ENCODE measurements at places on chromosomes 7 and 10.

DNA sequence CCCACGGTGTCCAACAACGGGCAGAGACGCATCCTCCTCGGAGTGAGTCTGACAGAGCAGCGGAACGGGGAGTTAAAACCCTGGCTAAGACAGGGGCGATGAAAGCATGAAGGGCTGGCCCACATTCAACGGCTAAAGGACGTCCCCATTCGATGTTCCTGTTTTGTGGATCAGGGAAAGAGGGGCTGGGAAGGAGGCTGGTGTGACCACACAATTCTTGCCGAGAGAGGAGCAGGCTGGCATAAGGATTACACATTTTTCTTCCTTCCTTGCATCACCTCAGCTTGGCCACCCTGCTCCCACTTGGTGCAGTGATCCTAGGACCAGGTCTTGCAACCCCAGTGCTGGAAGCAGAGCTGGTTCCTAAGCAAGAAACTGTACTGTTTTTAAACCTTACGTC is 67.7 kb downstream of the GNA12 start:
- no peak for DNase-seq

DNA sequence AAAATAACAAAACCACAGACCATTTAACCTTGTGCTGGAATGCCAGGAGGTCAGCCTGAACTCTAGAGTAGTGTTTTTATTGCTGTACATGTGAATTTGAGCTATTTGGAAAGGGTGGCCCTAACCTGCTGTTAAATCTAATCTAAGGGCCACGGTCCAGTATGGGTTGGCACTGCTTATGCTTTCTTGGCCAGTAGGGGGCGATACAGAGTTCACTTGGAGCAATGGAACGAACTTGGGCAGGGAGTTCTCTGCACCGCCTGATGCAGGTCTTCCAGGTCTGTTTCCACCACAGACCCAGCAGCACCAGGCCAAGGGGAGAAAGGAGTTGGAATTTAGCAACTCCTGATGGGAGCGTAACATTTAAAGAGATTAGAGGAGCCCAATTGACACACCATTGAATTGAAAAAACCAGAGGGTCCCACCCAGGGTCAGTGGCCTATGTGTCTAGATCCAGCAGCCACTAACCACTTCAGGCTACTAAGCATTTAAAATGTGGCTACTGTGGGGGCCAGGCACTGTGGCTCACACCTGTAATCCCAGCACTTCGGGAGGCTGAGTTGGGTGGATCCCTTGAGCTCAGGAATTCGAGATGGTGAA is 75.7 kb upstream of the EFCAB10 start:
- DNase-seq: no peak

DNA sequence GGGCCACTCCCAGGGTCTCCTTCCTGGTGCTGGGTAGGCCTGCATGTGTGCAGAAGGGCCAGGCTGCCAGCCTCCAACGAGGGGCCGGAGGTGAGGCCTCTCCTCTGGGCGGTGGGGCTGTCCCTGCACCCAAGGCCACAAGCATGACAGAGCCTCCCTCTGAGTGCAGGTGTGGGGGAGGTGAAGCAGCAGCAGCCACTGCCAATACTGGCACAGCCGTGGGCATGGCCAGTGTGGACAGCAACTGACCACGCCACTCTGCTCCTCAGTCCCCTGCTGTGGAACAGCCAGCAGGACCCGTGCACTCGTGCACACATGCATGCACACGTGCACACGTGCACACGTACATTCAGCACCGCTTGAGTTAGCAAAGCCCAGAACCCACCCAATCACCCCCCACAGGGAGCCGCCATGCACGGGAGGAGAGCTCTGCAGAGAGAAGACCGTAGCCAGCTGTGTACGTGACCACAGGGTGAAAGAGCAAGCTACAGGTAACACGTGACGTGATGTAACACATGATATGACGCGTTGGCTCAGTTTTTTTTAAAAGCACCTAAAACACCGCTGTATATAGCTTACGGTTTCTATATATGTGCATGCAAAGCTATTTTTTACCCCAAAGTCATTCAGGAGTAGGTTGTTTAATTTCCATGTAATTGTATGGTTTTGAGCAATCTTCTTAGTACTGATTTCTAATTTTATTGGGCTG is 23.1 kb downstream of the PAPOLB start:
- no peak for DNase-seq

DNA sequence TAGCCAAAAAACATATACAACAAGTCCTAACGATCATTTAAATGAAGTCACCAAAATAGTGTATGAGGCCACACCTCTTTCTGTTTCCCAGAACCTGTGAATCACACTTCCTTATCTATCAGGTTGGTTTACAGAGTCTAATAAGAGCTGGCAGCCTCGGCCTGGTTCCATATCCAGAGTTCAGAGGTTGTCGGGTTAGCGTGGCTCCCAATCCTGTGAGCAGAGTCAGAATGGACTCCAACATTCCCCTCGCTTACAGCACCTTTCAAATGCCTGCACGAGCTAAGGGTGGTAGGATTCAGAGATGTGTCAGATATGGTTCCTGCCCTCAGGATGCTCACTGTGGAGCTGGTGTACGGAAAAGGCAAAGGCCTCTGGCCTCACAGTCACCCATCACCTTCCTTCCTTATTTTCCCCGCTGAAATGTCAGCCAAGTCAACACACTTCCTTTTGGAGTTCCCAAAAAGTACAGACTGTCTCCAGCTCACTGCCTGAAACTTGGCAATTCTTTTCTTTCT is 6.0 kb downstream of the IL15RA start:
- no peak for DNase-seq

DNA sequence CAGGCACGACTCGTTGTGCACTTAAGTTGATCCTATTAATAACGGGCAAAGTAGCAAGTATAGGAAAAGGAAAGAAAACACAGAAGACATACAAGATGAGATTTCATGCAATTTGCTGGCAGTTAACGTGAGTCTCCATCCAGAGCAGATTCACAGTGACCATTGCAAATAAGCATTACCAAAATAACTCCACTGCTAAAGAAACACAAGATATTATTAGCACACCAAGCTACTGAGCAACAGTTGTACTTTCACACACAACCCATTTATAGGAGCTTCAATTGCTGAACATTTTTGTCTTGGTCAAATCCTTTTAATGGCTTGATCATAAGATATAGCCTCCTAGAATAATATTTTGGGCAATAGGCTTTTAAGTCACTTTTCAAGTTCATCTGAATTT is 187.7 kb upstream of the HGF start:
- DNase-seq: peak; percentile 6

GRCh38 chr10:24623383-24623782 is 100.3 kb downstream of the ARHGAP21 start:
- DNase-seq: no peak

DNA sequence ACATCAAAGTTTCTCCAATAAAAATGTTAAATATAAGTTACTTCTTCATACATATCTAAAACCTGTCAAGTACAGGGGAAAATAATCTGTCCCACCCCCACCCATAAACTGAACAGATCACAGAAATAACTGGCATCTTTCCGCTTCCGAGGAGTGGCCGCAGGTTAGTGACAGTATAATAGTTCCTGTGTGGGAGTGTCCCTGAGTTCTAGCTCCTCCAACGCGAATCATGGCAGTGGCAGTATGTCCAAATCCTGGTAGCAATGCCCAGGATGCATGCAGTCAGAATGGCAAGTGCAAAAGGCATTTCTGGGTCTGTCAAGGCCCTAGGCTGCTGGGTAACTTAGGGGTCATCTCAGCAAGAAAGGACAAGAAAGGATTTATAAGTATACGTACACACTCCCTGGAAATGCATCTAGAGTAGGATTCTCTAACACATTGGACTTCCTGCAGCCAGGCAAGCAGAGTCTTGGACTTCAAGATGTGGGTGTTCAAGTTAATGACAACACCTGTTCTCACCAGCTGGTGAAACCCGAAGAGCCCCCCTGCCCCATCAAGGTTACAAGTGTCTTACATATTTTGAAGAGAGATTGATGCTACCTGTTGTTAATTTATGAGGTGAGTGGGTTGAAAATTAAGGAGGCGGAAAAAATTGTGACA is 94.4 kb upstream of the COL1A2 start:
- no peak for DNase-seq

DNA sequence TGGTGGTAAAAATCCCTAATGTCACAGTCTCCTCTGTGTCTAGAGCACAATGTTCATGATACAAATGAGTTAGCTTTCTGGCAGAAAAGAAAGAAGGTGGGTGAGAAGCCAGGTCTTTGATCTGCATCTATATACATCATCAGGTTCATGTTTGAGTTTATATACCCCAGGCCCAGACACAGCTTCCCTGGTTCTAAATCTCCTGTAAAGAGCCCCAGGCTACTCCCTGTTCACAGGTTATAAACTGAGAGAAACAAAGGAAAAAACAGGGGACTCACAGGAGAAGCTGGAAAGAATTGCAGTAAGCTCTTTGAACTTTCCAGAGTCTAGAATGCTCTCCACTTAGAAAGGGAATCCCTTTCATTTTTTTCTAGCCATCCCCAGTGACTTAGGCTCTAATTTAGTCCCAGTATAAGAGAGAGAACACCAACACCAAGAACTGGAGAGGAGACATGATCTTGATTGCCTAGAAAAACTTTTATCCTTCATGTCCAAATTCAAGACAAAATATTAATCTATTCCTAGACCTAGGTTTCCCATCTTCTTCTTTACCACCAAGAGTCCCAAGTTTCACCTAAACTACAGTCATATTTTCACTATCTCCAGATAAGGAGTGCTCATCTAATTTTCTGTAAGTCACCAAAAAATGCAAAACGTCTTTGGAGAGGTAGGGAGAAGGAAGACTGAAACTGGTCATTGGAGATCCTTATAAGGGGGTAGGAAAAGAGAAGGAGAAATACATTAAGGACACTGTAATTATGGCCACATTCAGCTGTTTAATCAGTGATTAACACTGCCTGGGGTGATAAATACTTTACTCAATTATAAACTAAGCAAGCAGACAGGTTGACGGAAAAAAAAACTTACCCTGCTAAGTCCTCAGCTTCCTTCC is 469 bp downstream of the MSS51 start:
- no peak for DNase-seq

DNA sequence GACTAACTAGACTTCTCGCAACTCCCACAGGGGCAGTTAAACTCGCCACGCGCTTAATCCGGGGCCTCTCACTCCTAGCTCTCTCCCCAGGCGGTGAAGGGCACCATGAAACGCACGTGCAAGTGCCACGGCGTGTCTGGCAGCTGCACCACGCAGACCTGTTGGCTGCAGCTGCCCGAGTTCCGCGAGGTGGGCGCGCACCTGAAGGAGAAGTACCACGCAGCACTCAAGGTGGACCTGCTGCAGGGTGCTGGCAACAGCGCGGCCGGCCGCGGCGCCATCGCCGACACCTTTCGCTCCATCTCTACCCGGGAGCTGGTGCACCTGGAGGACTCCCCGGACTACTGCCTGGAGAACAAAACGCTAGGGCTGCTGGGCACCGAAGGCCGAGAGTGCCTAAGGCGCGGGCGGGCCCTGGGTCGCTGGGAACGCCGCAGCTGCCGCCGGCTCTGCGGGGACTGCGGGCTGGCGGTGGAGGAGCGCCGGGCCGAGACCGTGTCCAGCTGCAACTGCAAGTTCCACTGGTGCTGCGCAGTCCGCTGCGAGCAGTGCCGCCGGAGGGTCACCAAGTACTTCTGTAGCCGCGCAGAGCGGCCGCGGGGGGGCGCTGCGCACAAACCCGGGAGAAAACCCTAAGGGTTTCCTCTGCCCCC is 19.5 kb downstream of the WNT8B start:
- peak; percentile 73 for DNase-seq

DNA sequence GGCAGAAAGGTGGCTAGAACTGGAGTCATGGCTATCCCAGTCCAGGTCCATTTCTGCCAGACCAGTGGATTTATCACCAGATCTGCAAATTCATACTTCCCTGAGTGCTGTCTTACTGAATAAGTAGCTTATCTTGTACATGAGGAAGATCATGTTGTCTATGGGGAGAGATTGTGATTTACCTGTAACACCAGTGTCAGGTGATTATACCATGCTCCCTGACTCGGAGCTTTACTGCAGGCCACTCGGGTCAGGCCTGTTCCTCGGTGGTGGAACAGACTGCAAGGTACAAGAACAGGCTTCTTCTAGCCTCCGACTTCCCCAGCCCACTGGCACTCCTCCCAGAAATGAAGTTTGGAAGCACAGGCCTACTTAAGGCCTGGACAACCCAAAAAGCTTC is 42.6 kb upstream of the DLG5 start:
- DNase-seq: peak; percentile 88

GRCh38 chr7:77393954-77394353 is 22.2 kb downstream of the GSAP start:
- DNase-seq: no peak

DNA sequence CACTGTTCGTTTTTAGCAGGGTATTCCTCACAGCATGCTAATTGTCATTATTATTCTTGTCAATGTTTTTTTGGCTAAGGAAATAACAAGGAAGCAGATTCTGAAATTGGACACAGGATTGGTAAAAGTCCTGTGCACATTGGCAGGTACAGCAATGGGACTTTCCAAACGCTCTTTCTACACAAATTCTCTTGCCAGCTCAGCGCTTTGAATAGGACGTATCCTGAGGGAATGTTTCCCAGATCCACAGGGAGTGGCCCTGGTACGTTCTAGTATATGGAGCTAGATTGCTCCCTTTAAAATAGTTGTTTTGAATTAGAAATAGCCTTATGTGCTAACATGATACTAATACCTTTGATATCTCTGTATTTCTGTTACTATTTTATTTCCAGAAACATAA is 82.8 kb upstream of the GRB10 start:
- no peak for DNase-seq

DNA sequence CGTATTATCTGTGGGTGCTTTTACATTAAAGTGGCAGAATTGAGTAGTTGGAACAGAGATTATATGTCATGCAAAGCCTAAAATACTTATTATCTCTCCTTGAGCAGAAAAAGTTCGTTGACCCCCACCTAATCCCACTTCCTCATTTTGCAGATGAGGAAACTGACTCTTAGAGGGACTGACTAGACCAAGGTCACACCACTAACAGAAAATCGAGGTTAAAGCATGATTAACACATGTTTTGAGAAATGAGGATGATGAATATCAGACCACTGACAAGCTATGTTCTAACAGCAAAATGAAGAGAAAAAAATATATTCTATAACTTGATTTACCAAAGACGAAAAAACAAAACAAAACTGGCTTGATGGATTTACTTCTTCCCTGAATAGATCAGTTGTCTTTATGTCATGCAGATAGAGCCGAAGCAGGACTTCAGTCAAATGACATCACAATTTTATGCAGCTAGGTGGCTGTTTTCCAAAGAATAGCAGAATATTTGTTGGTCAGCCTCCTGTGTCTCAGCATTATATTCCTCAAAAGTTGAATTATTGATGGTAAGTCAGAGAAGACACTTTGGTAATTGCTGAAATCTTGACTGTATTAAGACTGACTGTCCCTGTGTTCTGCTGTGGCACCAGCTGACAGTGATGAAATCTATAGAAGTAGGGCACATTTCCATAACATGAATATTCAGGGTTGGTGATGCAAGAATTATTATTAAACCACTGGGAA is 24.2 kb upstream of the SMIM30 start:
- no peak for DNase-seq

Measured in muscle of leg (tissue), 16 donors.